NCI-H345 (cell line): ENCODE measurements at places on chromosomes 16 and 17.

- DNase-seq: no peak
Measured at GRCh38 chr17:42317266-42317845, 29.1 kb downstream of the STAT5A start.

GRCh38 chr17:56351675-56352074 is 198.4 kb downstream of the ANKFN1 start:
- no peak for DNase-seq

- DNase-seq: peak; percentile 16
Measured at GRCh38 chr17:80931421-80932265, 60.0 kb upstream of the CHMP6 start.

- DNase-seq: no peak
Measured at GRCh38 chr17:4554441-4554996, 665 bp downstream of the MYBBP1A start.

DNA sequence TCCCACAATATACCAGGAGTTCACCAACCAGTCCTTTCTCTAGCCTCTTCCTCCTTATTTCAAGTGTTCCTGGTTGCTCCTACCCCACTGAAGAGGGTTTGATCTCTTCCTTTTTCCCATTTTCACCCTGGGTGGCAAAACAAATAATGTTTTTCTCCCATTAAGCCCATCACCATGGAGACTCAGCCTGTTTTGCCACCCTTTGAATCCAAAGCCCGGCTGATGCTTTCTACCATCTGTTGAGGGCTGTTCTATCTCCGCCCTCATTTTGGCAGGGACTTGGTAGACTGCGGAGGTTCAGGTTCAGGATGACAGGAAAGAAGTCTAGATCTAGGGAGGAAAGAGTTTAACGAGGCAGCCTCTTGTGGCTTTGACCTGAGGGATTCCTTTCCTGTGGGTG is 2.6 kb downstream of the DNAH2 start:
- DNase-seq: no peak

DNA sequence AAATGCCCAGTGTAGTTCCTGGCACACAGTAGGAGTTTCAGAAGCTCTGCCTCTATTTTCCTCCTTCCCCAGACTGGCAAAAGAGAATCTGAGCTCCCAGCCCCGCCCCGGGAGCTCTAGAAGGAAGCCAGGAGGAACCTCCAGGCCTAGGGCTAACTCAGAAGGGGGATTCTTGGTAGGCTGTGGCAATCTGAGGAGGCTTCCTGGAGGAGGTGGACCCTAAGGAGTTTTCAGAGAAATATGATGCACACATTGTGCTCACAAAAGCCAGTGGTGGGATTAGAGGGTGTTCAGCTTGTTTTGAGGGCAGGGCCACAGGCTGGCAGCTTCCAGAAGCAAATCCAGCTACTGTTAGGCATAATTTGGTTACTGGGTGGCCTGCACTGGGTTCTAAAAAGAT is 10.0 kb downstream of the ADGRG1 start:
- no peak for DNase-seq
